GM12878 (cell line): ENCODE measurements at places on chromosomes 1 and 21.

GRCh38 chr1:54888080-54888733 is 1.2 kb upstream of the DHCR24 start:
- no peak for DNase-seq

- no peak for DNase-seq
Observed at GRCh38 chr1:176785056-176785455, 322.1 kb downstream of the PAPPA2 start.

DNA sequence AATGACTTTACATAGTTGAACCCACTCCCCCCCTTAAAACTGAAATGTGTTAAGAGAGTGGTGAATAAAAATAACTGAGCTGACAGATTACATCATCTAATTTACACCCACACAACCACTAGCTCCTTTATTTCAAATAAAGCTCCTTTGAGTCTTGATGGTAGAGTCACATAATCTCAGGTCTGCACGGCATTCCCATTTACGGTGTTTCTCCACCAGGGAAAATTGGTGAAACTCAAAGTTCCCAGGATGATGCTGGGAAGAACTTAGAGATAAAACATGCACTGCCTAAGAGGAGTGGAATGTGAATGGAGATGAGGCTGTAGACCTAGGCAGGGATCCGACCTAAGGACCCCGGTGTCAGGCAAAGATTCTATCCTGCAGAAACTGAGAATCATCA is 727.8 kb upstream of the ADAMTS5 start:
- DNase-seq = no peak

- DNase-seq = no peak
Observed at GRCh38 chr1:19101244-19101643, 108.8 kb downstream of the UBR4 start.

DNA sequence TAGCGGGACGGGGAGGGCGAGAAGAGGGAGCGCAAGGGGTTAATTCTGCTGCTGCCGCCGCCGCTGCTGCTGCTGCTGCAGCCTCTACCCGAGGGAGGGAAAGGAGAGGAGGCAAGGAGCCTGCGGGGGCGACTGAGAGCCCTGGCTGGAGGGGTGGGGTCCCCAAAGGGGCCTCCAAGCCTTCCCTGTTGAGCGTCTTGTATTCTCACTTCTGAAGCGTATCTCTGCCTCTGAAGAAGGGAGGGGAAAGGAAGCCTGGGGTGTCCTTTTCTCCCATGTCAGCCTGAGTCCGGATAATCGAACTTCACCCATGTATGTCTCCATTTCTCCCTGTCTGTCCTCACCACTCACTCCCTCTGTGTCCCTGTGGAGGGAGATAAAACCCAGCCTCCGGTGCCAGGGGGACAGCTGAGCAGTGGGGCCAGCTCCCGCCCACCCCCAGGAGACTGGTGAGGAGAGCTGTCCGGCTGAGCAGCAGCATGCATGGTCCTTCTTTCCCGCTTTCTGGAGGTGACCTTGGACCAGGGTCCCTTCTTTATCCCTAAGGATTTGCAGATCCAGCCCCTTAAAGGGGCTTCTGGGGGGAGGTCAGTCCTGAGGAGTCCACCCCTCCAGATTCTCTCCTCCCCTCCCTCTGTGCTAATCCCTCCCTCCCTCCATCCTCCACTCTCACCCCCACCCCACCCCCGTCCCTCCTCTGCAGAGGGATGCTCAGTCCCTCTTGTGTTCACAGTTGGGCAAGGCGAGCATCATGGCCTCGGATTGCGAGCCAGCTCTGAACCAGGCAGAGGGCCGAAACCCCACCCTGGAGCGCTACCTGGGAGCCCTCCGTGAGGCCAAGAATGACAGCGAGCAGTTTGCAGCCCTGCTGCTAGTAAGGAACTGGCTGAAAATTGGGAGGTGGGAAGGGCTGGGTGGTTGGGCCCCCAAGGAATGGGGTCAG is 1.0 kb downstream of the NCDN start:
- DNase-seq = no peak
